Left cardiac atrium (tissue), 4 donors: ENCODE measurements at places on chromosomes 1 and 21. TPM values are rescaled to one million over a fixed set of nuclear protein-coding genes. Genes with fewer than 3 reads are reported as not detected.

DNA sequence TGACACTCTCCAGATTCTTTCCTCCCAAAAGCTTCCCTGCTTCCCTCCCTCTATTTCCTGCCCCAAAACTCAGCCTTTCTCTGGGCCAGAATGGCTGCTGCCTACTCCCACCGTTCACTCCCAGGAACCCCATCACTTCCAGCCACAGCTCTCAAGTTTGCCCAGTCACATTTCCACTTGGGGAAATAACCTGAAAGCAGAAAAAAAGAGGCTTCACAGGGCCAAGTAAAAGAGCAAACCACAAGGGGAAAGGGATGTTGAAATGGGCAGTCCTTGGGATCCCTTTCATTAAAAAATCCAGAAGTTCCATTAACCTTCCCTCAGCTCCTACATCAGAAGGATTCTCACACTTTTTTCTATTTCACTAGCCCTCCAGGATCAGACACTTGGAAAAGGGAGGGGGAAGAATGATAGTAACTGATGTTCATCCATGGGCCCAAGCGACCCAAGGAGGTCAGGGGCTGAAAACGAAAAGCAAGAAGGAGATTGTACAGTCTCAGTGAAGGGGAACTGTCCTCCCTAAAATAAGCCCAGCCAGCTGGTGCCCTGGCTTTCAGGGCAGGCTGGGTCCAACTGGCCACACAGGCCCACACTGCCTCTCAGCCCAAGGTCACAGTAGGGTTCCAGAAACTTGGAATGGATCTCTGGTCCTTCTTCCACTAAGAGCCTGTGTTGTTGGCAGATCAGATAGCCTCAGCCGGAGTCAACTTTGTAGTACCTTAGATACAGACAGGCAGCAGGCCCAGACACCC lies 49.7 kb downstream of the DMAP1 start:
- no peak for DNase-seq

AMY1C gene
- not detected for total RNA-seq

BNIPL gene
- 0.15 TPM for total RNA-seq

DNA sequence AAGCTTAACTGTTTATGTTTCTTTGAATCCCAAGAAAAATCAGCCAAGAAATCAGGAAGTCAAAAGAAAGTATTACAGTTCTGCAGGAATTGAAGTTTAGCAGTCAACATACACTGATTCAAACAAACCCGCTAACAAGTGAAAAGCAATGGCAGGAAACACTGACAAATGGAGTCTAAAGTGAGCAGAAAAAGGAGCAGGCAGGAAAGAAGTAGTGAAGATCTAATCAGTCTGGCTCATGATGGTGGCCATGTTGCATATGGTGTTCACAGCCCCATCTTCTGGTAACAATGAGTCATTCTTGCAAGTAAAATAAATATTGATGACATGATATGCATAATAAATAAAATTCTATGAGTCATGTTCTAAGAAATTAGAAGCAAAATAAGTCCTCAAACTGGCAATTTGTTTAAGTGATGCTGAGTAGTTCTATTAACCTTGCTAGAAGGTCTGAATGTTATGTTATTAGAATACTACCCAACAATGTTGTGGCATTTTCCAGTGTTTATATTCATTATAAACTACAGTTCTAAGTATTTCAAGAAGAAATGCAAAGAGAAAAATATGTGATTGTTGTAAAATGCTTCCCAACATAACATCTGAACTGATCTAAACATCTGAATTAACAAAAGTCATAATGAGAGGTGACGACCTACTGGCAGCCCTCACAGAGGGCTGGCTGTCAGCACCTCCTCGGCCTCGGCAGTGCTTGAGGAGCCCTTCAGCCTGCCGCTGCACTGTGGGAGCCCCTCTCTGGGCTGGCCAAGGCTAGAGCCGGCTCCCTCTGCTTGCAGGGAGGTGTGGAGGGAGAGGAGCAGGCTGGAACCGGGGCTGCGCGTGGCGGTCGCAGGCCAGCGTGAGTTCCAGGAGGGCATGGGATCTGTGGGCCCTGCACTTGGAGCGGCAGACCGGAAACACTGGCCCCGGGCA lies 5.7 kb upstream of the ACBD6 start:
- DNase-seq = no peak

- no peak for DNase-seq
Measured at GRCh38 chr1:220003015-220003414, 43.3 kb downstream of the EPRS1 start.

DNA sequence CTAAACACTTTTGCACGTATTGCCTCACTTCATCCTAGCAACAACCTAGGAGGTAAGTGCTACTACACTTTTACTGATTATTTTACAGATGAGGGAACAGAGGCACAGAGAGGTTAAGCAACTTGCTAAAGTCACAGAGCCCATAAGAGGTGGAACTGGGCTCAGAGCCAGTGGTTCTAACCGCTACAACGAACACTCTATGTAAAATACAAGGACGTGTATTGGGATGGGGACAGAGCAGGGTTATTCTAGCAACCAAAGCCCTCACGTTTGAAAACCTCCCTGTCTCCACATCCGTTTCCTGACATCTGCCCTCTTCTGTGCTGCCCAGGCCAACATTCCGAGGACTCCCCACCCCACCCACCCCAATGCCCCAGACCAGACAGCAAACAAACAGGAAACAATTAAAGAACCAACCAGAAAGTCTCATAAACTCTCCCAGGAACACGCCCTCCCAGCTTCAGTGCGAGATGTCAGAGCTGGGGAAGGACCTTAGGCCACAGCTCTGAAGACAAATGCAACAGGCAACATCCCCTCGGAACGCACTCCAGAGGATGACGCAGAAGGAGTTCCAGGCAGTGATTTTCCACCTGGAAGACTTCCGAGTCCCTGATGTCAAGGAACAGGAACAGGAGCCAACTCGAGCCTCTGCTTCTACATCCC lies 41.1 kb downstream of the GLIS1 start:
- no peak for DNase-seq

DNA sequence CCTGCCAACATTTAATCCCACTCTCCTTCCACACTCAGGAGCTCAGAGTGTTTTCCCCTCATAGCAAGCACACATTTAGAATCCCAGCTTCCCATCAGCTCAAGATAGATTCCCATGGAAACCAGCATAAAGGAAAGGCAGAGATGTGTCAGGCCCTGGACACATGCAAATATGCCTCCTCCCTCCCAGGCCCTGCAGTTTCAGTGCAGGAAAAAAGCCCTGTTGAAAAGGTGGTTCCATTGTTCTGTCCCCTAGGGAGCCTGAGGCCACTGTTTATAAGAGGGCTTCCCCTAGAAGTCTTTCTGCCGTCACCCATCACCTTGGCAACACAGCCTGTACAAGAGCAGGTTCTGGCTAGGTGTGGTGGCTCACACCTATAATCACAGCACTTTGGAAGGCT lies 3.6 kb downstream of the CACNA1S start:
- DNase-seq = no peak

DNA sequence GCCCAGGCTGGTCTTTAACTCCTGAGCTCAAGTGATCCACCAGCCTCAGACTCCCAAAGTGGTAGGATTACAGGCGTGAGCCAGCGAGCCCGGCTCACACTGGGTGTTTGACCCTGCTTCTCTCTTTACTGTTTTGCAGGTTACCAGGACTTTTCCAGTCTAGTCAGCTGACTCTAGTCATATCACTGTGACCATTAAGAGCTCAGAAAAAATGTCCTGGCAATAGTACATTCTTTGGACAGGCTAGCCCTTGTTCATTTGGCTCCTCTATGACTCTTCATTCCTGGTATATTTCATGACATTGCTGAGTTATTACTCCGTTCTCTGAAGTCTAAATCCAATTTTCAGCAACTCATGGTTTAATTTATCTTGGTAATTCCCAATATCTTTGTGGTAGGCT lies 8.0 kb upstream of the CA6 start:
- DNase-seq = no peak

- DNase-seq = no peak
Measured at GRCh38 chr1:89489047-89489729, 35.4 kb upstream of the LRRC8B start.

- DNase-seq = no peak
Measured at GRCh38 chr1:57799490-57800115, 375.7 kb upstream of the DAB1 start.

- DNase-seq = peak; percentile 67
Measured at GRCh38 chr21:26967062-26967913, at the start of gene ADAMTS5. Gene ADAMTS5 (minus strand): TSS chr21:26967088. CDS start chr21:26966391, 697 bp downstream.

OR2T2 gene
- not detected for total RNA-seq
